ENCODE measurements at places on chromosomes 11 and 22.

DNA sequence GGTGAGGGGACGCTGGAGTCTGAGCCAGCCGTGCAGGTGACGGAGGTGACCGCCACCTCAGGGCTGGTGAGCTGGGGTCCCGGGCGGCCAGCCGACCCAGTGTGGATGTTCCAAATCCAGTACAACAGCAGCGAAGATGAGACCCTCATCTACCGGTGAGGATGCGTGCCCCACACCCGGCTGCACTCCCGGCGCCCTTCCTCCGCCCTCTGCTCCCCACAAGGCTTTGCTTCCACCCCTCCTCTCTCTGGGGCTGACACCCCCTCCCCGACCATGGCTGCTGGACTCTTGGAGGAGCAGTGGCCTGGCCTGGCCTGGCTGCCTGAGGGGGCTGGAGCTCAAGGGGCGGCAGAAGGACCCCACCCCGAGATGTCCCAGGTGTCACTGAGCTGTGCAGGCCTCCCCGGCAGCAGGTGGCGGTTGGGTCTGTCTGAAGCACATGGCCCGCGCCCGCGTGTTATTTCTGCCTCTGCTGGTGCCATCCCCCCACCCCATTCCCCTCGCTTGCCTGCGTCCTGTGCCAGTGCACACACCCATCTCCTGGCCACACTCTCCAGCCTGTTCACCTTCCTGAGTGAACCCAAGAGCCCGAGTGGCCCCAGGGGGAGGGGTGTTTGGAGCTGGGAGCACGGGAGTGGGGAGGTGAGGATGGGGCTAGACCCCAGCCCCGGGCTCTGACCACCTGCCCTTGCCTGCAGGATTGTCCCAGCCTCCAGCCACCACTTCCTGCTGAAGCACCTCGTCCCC, 2.2 kb downstream of the LRFN4 start:
- no peak for DNase-seq

DNA sequence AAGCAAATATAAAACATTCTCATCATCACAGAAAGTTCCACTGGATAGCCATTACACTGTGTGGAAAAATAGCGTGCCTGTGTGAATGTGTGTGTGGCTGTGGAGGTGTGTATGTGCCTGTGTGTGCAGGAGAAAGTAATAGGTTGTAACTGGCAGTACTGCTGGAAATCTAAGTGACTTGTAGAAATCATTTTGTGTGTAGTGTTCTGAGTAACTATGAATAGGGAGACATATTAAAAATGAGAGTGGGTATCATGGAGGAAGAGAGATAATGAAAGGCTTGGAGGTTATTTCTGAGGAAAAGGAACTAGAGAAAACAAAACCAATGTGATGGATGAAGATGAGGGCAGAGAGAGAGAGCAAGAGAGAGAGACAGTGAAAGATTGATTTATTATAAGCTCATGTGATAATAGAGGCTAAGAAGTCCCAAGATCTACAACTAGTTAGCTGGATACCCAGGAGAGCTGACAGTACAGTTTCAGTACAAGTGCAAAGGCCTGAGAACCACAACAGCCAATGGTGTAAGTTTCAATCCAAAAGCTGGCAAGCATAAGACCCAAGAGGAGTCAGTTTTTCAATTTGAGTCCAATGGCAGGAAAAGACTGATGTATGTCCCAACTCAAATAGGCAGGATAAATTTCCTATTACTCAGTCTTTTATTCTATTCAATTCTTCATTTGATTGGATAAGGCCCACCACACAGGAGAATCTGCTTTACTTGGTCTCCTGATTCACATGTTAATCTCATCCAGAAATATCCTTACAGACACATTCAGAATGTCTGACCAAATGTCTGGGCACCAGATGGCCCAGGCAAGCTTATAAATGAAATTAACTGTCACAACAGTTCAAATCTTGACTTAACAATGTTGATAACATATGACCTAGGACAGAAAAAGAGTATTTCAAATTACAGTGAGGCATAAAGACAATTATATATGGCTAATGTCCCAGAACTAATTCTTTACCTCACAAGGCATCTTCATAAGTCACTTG, 14.9 kb downstream of the KBTBD3 start:
- no peak for DNase-seq

- DNase-seq: no peak
These were observed 1.3 kb downstream of the CCDC188 start for GRCh38 chr22:20149257-20150250.

DNA sequence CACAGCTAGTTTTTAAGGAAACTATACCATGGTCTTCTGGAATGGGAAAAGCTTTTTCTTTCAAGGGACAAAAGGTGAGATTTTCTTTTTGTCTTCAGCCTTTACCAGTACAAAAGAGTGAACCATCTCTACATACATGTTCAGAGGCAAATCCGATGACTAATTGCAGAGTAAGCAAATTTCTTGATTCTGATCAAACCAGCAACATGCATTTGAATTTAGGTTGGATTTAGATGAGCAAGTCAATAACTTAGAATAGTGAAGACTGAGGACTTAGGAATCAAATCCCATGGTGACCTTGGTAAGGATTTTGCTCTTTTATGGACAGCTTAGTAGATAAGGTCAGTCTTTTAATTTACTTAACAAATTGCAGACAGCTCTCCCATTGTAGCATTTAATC, 65.9 kb upstream of the BLID start:
- DNase-seq: no peak

DNA sequence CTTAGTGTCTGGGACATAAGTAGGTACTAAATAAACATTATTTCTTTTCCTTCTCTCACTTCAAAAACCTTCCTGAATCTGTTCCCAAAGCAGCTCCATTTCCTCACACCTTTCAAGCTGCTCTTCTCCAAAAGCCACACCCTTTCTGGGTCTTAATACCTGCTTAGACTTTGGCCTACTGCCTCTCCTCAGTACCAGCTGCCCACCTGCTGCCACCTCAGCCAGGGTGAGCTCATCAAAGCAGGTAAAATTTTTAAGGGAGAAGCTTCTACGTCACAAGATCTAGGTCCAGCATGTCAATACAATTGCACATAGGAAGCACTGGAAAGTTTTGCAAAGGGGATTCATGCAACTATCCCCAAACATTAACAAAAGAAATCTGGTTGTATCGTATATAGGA, 108.4 kb downstream of the RPL27A start:
- DNase-seq: no peak

- peak; percentile 88 for DNase-seq
These were observed 6.0 kb upstream of the DRD2 start for GRCh38 chr11:113481226-113481625.

- DNase-seq: no peak
These were observed 211.7 kb downstream of the FAM76B start for GRCh38 chr11:95577716-95578460.

DNA sequence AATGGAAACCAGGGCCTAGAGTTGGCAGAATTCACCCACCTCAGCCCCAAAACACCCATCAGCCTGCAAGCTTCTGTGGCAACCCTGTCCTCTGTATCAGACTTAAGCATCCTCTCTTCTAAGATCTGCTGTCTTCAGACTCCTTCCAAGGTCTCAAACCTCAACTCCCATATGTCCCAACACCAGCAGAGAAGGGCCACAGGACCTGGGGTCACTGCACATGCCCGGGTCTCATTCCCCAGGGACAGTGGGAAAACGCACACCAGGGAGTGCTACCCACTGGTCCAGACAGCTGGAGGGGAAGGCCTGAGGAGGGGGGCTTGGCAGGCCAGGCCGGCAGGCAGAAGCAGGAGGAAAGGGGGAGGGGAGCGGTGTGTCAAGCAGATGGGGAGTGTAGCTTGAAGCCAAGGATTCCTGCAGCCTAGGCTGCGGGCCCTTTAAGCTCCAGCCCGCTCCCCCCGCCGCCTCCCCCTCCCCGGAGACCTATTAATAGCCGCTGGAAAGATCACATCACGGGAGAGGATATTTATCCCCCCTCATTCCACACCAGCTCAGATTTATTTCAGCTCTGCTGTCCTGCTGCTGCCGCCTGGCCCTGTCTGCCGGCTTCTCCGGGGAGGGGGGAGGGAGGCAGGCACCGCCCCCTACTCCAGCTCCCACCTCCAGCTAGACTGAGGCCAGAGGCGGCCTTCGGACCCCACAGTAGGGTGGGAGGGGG, 16.7 kb downstream of the BCL9L start:
- DNase-seq: peak; percentile 88

DNA sequence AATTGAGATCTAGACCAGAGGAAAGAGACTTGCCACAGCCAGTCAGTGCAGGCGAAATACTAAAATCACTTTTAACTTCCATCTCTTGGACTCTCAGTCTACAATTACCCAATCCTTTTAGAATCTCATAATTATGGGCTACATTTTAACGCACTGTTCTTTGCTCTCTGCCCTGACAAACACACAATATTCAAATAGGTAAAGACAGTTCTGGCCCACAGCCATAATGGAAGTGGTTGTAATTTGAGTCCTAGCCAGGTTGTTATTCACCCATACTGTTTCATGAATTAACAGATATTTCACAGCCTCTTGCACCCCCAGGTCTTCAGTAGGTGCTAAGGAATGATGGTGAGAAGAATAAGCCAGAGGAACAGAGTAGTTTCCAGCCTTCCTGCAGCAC, 830 bp downstream of the C11orf97 start:
- peak; percentile 13 for DNase-seq

- DNase-seq: no peak
These were observed 10.9 kb upstream of the NEAT1 start for GRCh38 chr11:65411681-65412070.

DNA sequence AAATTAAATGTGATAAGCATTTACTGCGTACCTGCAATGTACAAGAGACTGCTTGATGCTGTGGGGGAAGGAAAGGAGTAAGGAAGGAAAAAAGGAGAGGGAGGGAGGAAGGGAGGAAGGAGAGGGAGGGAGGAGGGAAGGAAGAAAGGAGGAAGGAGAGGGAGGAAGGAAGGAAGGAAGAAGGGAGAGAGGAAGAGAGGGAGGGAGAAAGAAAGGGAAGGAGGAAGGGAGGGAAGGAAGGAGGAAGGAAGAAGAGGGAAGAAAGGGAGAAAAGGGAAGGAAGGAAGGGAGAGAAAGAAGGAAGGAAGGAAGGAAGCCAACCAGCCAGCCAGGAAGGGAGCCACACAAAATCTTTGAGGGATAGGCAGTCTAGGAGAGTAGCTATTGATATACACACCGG, 44.0 kb upstream of the MYO18B start:
- no peak for DNase-seq

DNA sequence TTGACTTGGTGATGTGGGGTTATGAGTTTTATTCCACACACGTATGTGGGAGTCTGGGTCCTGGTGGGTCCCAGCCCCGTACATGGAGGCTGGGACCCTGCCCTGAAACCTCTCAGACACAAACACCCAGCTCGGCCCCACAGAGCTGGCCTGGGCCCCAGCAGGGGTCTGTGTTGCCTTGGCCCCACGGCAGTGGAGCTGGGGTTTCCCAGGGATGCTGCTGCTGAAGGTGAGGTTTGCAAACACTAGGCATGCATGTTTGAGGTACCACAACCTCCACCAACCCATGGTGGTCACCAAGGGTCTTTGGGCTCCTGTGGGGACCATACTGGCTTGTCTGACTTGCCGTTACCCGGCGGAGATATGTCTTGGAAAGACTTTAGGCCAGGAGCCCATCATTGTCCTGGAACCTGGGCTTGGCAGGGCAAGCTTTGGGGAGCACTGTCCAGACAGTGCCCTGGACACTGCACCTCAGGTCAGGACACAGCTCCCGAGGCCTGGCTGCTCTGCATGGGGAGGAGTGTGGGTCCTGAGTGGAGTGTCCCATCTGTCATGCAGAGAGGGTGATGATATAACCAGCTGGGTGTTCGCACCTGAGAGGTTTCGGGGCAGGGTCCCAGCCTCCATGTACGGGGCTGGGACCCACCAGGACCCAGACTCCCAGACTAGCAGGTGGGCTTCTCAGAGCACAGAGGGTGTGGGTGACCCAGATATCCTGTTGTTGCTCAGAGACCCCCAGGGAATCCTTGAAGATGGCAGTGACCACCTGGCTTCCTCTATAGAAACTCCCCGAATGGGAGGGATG, 63.3 kb downstream of the KCNQ1 start:
- DNase-seq: no peak

DNA sequence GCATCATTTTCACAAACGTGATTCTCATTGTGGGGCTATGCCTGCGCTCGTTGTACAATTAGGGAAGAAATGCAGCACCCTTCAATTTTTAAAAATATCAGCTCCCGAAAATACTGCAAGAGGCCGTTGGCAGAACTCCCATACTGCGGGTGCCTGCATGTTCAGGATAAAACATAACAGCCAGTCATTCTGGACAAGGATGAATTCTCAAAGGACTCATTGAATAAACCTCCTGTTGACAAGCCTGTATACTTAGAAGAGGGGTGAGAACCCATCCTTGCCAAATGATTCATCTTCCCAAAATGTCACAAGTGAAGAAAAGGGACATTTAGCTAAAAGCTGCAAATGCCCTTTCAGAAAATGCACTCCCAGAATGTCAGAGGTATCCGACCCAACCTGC, 141.9 kb downstream of the CSNK2A3 start:
- peak; percentile 53 for DNase-seq

- no peak for DNase-seq
These were observed 1047.1 kb upstream of the TENM4 start for GRCh38 chr11:80487952-80488351.

DNA sequence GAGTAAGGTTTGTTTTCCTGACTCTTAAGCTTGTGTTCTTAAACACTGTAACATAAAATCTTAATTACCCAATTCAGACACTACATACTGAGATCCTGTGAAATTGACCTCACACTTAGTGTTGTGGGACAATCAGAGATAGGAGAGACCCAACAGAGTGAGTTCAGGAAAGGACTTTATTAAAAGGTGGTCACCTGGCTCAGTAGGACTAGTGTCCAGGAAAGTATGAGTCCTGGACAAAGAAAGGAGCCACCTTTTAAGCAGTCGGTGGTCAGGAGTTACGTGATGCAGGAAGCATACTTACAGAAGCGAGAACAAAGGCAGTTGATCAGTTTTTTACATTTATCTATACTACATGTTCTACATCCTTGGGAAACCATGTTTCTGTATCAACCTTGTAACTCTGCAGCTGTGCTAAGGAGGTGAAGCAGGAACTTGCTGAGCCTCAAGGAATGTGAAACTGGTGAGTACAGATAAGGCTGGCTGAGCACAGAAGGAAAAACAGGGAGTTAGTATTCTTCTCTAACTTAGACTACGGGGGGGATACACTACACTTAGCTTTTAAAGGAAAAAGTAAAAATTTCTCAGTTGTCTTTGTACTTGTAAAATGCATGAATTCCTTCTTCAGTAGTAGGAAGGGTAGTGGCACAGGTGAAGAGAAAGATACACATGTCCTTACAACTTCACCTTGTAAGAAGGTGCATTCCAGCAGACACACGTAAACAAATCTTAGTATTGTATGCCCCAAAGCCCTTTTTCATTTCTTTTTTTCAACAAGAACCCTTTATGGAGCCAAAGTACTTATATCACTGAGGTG, 15.1 kb downstream of the OR51E1 start:
- no peak for DNase-seq

DNA sequence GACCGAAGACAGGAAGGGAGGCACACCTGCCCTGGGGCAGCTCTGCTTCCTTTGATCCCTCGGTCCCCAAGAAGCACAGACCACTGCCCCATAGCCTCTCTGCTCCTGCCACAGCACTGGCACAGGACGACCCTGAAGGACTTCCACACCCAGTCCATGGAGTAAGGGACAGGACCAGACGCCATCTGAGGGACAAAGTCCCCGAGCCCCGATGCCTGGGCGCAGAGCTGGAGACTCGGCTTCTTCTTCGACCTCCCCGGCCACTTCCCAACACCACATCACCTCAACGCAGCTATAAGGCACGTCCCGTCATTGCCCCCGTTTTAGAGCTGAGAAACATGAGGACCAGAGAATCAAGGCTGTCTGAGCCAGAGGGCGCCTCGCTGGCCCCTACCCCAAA, 310.5 kb downstream of the BRD1 start:
- DNase-seq: no peak
